ENCODE measurements at places on chromosomes 1 and 21.

- DNase-seq, result no peak
Measured at GRCh38 chr1:12047120-12047876, 15.8 kb upstream of the TNFRSF8 start.

GRCh38 chr1:112316254-112316913 is 79.6 kb upstream of the CTTNBP2NL start:
- no peak for DNase-seq

GRCh38 chr1:185565302-185565701 is 168.9 kb upstream of the HMCN1 start:
- no peak for DNase-seq

- no peak for DNase-seq
Measured at GRCh38 chr1:111569913-111570312, 49.7 kb upstream of the RAP1A start.

- no peak for DNase-seq
Measured at GRCh38 chr21:25999921-26000582, 170.5 kb downstream of the APP start.

DNA sequence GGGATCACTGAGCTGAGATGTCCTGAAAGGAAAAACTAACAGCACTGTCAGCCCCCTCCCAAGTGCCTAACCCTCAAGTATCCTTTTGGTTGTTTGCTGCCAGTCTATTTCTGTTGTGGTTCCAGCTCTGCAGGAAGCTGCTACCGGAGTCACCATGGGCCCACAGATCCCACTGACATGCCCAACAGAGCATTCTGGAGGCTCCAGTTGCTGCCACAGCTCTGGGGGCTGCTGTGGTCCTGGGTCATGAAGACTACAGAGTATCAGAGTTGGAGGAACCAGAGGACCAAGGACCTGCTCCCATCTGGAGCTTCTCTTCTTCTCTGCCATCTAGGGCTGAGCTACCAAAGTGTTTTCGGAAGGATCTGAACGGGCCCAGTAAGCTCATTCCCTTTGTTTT is 910 bp downstream of the LCE3A start:
- DNase-seq, result no peak

DNA sequence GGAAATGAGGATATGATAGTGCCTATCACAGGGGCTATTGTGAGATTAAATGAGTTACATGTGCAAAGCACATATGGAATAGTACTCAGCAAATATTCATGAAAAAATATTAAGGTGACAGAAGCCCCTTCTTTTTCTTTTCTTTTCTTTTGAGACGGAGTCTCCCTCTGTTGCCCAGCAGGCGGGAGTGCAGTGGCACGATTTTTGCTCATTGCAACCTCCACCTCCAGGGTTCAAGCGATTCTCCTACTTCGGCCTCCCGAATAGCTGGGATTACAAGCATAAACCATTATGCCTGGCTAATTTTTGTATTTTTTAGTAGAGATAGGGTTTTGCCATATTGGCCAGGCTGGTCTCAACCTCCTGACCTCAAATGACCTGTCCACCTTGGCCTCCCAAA is 139.4 kb downstream of the HIVEP3 start:
- DNase-seq, result no peak

GRCh38 chr21:42122808-42123207 is 51.7 kb downstream of the UMODL1 start:
- DNase-seq, result no peak

GRCh38 chr1:6352138-6352563 is 41.4 kb downstream of the ACOT7 start:
- DNase-seq, result no peak

DNA sequence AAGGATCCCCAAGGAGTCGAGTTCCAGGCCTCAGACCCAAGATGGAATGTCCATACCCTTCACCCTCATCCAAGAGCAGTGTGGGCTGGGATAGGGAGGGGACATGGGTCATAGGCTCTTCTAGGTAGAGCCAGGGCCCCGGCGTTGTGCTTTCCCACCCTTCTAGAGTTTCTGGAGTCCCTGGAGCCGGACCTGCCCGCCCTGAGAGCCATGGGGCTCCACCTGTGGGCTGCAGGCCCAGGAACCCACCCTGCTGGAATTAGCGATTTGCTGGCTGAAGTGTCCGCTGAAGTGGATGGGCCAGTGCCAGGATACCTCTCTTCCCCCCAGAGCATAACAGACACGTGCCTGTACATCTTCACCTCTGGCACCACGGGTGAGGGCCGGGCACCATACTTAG is 1.1 kb downstream of the SLC27A3 start:
- no peak for DNase-seq

GRCh38 chr1:64898107-64898861 is 68.1 kb downstream of the JAK1 start:
- no peak for DNase-seq

DNA sequence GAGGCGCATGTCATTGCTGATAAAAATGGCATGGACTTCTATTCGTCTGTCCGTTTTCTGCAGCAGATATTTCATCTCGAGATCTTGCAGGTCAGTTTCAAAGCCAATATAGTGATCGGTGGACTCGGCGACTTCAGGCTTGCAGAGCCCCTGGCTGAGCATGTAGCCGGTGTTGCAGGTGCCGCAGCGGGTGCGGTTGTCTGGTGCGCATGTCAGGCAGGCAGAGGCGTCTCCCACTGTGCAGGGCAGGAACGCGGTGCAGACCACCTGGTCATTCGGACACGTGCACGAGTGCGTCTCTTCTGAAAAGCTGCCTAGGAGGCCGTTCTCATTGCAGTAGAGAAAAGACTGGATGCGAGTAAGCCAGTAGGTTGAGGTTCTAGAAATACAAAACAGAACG is 378.9 kb downstream of the BRINP3 start:
- DNase-seq, result no peak

DNA sequence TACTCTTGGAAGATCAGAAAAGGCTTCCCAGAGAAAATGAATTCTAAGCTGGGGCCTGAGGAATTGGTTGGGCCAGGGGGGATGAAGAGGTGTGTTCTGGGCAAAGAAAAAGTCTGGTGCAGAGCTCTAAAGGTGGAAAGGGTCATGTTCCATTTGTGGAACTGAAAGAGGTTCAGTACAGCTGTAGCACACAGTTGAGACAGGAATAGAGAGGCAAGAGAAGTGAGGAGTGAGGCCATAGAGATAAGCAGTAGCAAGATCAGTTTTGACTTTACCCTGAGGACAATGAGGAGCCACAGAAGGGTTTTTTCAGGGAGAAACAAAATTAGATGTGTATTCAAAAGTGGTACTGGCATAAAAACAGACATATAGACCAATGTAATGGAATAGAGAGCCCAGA is 30.3 kb upstream of the MUTYH start:
- DNase-seq, result no peak

DNA sequence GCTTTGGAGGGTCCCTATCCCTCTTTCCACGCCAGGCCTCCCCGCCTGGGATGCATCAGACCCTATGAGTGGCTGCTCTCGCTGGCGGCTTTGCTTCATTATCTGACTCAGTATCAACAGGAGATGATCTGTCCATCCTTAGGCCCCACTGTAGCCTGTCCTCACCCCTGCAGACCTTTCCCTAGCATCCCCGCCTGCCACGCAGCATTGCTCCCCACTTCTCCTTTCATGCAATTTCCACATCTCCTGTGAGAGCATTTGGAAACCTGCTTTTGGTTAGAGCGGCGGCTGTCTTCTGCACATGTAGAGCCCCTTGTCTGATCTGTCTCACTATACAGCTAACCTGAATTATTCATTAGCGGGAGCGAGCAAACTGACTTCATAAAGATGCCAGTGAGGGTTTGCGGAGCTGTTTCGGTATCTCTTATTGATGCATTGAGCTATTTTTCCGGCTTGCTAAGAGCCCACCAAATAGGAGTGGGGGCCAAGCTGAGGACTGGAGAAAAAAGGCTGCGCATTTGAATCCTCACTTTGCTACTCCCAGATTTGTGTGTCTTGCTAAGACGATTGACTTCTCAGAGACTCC is 40.0 kb upstream of the ATP2B4 start:
- DNase-seq, result no peak

DNA sequence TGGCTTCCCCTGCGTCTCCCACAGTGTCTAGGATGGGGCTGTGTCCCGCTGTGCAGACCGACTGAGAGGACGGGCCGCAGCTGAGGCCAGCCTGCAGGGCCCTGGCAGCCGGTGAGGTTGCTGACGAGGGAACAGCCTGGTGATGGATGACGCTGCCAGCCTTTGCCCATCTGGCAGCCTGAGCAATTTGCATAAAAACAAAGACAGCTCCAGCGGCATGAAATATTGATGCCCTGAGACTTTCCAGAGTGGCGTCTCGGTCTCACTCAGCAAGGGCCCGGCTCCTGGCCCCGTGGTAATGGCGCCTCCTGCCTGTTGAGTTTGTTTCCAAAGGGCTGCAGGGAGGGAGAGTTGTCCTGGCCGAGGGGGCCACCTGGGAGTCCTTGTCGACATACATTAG is 19.1 kb upstream of the KCNA10 start:
- no peak for DNase-seq

DNA sequence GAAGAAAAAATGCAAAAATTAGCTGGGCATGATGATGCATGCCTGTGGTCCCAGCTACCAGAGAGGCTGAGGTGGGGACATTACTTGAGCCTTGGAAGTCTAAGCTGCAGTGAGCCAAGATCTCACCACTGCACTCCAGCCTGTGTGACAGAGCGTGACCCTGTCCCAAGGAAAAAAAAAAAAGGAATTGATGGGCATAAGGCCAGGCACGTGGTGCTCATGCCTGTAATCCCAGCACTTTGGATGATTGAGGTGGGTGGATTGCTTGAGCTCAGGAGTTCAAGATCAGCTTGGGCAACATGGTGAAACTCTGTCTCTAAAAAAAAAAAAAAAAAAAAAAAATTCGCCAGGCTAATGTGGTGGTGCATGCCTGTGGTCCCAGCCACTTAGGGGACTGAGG is 55.8 kb upstream of the ATP2B4 start:
- no peak for DNase-seq

- no peak for DNase-seq
Measured at GRCh38 chr21:40272037-40272436, 404.8 kb downstream of the PCP4 start.

DNA sequence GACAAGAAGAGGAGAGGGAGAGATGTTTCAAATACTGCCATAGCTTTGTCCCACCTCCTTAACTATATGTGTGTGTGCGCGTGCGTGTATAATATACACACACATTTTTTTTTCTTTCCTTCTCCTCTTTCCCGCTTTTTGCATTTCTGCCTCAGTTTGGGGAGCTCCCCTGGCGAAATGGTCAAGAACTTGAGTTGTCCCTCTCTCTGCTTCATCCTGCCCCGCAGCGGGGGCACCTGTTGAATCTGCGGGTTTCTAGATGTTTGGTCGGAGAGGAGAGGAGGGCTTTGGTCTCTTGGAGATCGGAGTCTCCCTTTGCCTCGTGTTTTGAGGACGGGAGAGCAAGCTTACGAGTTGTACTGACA is 504 bp downstream of the SCCPDH start:
- DNase-seq, result no peak

DNA sequence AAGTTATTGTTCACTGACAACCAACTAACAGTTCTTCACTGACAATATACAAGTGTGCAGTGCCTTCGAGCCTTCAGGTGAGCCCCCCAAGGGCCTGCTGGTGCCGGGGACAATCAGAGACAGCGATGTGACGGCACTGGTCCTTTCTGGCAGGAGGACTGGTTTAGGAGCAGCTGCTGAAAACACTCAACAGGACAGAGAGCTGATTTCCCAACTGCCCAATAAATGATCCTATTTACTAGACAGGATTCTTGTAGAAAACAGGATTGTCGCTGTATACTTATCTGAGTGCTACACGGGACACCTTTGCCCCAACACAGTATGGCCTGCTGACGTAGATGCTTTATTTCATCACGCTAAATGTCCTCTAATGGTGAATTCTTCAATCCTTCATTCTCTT is 65.4 kb downstream of the TP53BP2 start:
- DNase-seq, result no peak

DNA sequence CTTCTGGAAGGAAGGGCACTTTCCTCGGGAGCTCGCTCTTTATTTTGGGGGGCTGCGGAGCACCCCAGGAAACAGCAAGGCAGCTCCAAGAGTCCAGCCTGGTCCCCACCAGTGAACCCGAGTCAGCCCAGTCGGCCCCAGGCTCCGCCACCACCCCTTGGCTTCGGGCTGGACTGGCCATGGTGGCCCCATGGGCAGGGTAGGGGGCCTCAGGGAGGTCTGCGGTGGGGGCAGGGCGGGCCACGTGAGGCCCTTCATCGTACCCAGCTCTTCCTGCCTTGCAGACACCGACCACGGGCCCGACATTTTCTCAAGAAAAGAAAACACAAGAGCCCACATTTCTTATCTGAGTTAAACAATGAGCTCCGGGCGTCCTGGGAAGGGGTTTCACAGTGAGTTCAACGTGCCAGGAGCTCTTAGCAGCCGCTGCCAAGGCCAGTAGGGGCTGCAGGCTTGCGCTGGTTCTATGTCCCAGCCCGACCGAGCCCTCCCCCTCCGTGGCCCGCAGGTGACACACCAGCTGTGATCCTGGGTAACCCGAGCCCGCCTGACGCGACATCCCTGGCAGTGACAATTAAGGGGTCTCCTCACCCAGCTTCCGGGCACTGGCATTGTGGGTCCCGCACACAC is 66.2 kb downstream of the PRDM16 start:
- no peak for DNase-seq

DNA sequence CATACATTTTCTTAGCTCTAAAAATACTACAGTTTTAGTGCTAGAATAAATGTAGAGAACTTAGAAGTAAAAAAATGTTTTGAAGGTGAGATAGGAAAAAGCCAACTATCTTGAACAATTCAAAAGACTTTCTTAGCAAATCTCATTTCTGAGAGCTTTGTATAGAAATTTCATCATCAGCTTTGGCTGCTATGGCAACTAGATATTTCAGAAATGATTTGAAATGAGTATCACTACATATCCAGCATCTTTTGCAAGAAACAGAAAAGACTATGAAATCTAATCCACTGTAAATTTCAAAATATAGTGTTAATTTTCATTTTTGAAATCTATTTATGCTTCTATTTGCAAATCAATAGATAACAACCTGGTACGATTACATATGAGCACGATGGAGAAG is 57.7 kb downstream of the RGS7 start:
- DNase-seq, result no peak

DNA sequence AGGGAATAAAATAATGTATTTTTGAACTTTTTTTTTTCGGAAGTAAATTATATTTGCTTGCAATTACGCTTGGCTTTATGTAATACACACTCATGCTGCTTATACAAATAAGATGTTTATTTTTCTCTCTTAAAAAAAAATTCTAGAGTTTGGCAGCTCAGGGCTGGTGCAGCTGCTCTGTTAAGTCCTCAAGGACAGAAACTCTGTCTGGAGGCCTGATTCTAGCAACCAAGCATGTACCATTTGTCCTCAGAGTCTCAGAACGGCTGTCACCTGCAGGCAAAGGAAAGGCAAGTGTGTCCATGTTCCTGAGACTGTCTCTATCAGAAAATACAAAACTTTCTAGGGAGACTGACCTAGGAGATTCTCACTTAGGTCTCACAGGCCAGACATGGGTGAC is 23.2 kb upstream of the CLDN17 start:
- DNase-seq, result no peak

DNA sequence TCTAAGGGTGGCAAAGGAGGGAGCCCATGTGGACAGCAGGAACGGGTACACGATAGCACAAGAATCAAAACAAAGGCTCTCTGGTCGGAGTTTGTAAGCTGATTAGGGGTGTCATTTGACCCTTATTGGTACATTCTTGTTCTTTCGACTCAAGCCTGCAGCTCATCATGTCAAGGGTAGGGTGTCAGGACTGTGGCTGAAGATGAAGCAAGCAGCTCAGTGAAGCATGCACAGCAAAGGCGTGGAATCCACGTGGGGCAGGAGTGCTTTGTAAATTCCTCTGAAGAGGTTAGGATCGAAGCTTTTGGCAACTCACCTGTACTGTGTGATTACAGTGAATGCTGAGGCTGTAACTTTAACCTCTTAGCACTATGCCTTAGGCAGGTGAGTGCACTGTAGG is 4.7 kb upstream of the ABCB10 start:
- no peak for DNase-seq
